ENCODE measurements at places on chromosomes 6 and 20.

- DNase-seq = no peak
Observed at GRCh38 chr6:106549521-106549920, 79.8 kb downstream of the RTN4IP1 start.

- DNase-seq = no peak
Observed at GRCh38 chr6:83479389-83479788, 32.9 kb upstream of the PRSS35 start.

- no peak for DNase-seq
Observed at GRCh38 chr6:82902290-82902689, 163.4 kb downstream of the UBE3D start.

DNA sequence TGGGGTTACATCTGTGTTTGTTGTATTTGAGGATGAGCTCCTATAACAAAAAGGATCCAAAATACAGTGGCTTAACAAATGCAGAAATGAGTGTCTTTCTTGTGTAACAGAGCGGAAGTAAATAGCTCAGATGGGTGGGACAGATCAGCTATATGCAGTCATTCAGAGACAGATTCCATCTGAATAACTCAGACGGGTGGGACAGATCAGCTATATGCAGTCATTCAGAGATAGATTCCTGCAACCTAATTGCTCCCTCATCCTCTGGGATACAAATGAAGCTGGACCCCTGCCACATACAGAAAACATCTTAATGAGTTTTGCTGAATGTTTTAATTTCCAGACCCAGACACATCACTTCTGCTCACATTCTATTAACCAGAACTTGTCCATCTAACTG, 332.3 kb downstream of the BCKDHB start:
- DNase-seq = no peak

GRCh38 chr6:6395581-6396197, 75.2 kb upstream of the F13A1 start:
- peak; percentile 92 for DNase-seq

GRCh38 chr6:145929037-145929633, 35.0 kb downstream of the SHPRH start:
- peak; percentile 55 for DNase-seq

DNA sequence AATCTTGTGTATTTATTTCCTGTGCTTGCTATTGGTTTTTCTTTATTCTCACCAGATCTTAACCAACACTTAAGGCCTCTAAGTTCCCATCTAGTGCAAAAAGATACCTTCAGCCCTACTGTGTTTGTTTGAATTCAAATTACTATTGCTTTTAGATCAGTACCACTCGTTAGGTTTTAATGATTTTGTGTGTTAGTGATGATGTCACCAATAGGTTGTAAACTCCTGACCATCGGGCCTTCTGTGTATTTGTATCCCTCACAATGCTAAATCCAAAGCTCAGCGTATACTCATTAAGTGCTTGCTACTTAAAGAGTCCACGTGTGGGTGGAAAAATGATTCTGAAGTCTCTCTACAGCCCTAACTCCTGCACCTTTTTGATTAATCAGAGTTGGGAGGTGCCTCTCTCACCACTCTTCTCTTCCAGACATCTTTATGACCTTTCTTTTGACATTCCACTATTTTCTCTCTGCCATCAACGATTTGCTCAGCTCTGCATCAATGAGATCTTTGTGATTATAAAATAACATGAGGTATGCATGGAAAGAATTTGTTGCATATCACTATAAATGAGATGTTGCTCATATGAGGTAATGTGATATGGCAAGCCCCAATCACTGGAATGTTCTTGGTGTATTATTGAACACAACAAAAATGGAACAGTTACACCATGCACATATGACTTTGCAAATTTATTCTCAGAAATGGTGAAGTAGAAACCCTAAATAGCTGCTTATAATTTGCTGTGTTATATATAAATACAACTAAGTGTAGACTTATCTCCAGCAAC, 55.1 kb upstream of the LAMA2 start:
- no peak for DNase-seq

- no peak for DNase-seq
Observed at GRCh38 chr6:43078691-43079090, 2.6 kb downstream of the PTK7 start.
